ENCODE measurements at places on chromosomes 5 and 9.

DNA sequence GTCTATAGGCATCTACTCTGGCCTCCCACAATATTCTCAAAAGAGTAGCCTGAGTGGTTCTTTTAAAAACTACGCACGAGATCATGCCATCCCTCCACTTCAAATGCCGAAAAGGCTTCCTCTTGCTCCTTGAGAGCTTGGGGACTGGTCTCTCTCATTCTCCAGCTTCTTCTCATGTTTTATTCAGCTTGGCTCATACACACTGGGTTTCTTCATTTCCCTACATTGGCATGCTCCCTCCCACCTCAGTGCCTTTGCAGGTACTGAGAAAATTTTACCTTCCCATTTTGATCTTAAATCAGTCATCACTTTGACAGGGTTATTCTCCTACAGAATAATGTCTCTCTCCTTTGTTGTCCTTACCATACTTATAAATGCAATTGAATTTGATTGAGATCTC lies 20.4 kb downstream of the PRLR start:
- DNase-seq: no peak

DNA sequence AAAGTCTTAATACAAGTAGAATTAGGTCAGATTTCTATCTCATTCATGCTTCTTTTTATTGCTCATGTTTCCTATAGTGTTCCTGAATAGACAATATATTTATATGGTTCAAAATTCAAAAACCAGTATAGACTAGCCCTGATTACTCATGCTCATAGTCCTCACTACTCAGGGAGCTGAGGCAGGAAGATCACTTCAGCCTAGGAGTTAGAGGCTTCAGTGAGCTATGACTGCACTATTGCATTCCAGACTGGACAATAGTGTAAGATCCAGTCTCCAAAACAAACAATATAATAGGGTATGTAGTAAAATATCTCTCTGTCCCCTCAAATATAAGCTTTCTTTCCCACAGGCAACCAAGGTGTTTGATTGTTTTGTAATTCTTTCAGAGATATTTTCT lies 2.4 kb downstream of the ANKRD31 start:
- no peak for DNase-seq

GRCh38 chr9:126688617-126689016 lies 74.9 kb downstream of the LMX1B start:
- DNase-seq: no peak

DNA sequence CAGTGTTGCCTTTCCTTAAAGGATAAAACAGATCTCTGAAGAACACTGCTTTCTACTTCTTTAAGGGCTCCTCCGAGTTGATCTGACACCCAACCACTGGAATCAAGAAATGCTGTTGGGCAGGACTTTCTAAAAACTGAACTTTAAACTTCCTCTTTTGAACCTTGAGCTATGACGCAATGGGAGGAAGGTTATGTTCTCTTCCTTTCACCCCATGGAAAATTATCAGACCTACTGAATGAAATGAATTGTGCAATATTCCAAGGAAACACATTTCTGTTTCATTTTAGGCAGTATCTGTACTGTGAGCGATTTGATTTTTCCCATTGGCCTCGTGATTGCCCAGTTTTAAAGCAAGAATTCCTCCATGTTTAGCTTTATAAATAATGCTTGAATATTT lies 206.0 kb upstream of the PRR16 start:
- DNase-seq: no peak

DNA sequence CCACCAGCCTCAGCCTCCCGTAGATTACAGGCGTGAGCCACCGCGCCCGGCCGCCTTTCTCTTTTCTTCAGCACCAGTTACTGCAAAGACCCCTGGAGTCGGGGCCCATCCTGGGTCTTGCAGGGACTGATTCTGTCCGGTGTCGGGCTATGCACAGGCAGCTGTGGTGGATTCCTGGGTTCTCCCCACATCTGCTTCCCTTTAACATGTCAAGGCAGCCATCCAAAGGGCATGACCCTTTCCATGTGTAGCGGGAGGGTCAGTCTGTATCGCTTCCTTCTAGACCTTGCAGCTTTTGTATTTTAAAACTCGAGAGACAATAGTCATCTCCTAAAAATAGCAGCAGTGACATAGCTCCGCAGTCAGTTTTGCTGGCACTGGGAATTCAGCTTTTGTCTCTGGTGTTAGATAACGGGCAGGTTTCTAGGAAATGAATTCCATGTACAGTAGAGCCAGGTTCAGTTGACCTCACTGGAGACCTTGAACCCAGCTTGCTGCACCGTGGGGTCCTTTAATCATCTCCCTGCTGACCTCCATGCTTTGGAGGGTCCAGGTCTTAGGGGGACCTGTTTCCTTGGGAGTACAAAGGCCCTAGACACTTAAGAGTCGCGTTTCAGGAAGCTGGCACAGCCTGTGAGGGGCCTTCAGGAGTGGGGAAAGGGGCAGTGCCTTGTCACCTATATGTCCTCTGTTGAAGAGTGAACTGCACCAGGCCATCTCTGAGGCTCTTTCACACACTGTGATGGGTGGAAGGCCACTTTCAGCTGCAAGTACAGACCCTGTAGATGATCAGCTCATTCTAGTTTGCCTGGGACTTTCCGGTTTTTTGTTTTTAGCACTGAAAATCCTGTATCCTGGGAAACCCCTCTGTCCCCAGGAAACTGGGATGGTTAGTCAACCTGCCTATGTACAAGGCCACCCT lies 13.8 kb downstream of the ANKRD33B start:
- DNase-seq: no peak

- DNase-seq: no peak
Observed at GRCh38 chr9:136902259-136902821, 16.0 kb downstream of the TRAF2 start.

DNA sequence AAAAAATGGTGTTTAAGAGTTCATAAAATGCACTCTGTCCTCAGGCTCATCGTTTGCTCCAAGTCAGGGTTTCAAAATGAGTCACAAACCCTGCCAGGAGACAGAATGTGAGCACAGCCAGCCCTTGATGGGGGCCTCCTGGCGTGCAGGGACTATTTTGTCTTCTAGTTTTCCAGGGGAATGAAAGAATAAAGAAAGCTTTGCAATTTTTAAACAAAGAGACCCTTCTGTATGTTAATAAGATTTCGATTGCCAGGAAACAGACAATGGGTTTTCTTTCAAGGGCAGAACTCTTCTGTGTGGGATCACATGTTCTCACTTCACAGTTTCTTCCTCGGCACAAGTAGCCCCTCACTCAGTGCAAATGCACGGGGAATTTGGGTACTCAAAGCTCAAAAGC lies 121.4 kb upstream of the C6 start:
- no peak for DNase-seq

GRCh38 chr9:70530716-70531115 lies 116.3 kb upstream of the KLF9 start:
- no peak for DNase-seq

GRCh38 chr5:168136340-168136739 lies 155.1 kb upstream of the WWC1 start:
- no peak for DNase-seq

DNA sequence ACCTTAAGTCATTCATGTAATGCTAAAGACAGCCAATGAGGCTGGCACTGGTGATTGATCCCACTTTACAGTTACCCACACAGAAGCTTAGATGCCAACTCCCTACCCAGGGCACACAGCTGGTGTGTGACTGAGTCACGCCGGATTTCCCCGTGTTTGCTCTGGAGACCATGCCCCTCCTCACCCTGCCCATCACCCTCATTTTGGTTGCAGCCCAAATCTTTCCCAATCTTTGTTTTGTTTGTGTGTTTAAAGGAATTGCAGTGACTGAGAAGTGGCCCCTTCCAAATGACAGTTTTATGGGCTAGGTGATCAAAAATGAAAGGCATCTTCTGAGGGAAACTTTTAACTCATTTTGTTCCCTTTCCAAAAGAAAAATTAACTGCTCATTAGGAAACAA lies 10.9 kb downstream of the FBXL7 start:
- DNase-seq: no peak

All from DMS 273 treated with DMSO at 0.1 percent for 48 hours (cell line).